ENCODE measurements at places on chromosomes 2 and 18. TPM values are rescaled to one million over a fixed set of nuclear protein-coding genes. Genes with fewer than 3 reads are reported as not detected.

DNA sequence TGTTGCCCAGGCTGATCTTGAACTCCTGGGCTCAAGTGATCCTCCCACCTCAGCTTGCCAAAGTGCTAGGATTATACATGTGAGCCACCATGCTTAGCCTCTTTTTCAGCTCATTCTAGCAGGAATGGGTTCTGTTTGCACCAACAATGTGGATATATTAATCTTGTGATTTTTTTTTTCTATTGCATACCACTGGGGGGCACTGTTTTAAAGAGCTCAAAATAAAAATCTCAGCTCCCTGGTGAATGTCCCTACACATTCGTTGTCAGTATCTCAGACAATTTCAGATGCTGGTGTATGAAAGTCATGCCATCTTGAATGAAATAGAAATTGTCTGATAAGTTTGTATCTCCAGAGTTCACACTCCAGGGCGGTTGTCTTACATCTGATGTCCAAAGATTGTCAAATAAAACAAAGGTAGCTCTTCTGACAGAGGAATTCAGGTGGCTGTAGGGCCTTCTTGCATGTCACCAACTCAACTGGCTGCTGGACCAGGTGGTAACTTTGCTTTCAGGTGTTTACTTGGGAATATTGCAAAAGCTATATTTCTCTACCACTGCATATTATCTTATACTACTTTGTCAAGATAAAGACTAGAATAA lies 3.1 kb upstream of the MATN3 start:
- H3K36me3 ChIP-seq = no peaks in the 10 kb centered on the region
- no peak for DNase-seq
- no peak overlapping the region for H3K27ac ChIP-seq

The CTAGE1 gene
- not detected for total RNA-seq

The MC4R gene
- total RNA-seq = not detected

DNA sequence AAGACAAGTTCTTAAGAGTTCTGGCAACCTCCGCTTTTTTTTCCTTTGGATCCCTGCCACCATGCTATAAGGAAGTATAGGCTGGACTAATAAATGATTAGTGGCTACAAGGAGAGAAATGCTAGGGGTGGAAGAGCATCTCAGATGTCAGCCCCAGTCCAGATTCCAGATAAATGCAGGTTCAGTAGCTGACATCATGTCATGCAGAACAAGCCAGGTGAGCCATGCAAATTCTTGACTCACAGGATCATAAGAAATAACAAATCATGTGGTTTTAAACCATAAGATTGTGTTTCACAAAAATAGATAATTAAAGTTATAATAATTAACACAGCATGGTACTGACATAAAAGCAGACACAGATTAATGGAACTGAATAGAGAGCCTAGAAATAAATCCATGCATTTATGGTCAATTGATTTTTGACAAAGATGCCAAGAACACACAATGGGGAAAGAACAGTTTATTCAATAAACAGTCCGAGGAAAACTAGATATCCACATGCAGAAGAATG lies 152.9 kb upstream of the SESTD1 start:
- H3K36me3 ChIP-seq = no peaks in the 10 kb centered on the region
- H3K27me3 ChIP-seq = no peaks in the 10 kb centered on the region
- no peak for DNase-seq
- no peak overlapping the region for H3K27ac ChIP-seq

- no peaks in the 10 kb centered on the region for H3K27me3 ChIP-seq
- H3K27ac ChIP-seq = peak overlapping the region; percentile 93
- no peak overlapping the region for H3K4me3 ChIP-seq
These were observed 232.7 kb upstream of the SMAD2 start for GRCh38 chr18:48162956-48163737.

DNA sequence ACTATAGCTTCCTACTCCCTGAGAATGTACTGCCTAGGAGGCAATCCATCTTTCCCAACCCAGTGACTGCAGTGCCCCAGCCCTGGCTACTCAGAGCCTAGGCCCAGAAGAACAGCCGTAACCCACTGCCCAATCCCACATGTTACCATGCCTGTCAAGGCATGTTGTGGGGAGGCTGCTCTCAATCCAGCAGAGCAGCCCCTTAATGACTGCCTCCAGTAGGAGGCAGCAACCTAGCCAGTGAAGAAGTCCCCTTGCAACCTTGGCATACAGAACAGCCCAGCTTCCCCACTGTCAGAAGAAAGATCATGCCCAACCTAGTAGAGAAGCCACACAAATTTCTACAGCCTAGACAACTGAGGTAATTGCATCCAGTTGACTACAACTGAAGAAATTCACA lies 44.2 kb upstream of the CDH7 start:
- no peak overlapping the region for H3K4me3 ChIP-seq
- H3K27me3 ChIP-seq = no peaks in the 10 kb centered on the region
- no peak for DNase-seq
- no peaks in the 10 kb centered on the region for H3K4me1 ChIP-seq

DNA sequence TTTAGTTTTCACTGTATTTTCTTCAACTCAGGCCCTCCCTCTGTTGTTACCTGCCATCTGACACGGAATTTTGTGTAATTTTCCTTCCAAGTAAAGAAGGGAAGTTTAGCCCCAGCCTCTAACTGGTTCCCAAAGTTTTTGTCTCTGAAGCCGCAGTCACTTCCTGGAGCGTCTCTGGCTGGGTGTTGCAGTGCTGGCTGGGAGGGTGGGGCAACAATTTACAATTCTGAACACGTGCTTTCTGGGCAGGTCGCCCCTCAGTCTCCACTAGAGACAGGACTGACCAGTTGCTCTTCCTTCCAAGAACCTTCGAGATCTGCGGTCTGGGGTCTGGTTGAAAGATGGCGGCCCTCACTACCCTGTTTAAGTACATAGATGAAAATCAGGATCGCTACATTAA lies 3.5 kb downstream of the CNDP2 start:
- H3K4me3 ChIP-seq = peak overlapping the region; percentile 43
- peaks cover 41% of the 10 kb centered on the region for H3K36me3 ChIP-seq
- H3K4me1 ChIP-seq = peaks cover 26% of the 10 kb centered on the region

DNA sequence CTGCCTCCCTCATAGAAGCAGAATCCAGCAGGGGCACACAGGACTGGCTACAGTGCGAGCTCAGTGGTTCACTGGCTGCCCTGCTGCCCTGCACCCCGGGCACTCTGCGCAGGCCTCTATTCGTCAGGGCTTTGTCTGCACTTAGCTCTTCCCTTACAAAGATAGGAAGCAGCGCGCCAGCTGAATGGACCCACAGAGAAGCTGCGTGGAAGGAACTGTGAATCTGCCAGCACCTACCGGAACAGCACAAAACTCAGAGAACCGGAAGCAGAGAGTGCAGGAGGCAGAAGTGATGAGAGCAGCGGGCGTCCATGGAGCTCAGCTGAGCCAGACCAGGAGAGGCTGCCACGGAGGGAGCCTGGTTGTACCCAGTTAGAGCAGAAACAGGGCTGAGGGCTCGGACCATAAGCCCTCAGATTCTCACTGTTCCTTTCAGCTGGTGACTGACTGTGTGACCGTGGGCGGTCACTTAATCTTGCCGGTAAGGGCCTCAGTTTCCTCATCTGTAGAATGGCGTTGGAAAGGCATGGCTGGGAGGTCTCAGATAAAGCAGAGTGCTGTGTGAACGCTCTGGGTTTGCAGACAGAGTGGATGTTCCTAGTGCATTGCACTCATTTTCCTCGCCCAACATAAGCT lies 23.1 kb upstream of the SLC66A3 start:
- no peak for DNase-seq
- H3K4me3 ChIP-seq = peak overlapping the region; percentile 57
- H3K4me1 ChIP-seq = peaks cover 13% of the 10 kb centered on the region
- H3K36me3 ChIP-seq = no peaks in the 10 kb centered on the region

The GALNT14 gene
- not detected for total RNA-seq

DNA sequence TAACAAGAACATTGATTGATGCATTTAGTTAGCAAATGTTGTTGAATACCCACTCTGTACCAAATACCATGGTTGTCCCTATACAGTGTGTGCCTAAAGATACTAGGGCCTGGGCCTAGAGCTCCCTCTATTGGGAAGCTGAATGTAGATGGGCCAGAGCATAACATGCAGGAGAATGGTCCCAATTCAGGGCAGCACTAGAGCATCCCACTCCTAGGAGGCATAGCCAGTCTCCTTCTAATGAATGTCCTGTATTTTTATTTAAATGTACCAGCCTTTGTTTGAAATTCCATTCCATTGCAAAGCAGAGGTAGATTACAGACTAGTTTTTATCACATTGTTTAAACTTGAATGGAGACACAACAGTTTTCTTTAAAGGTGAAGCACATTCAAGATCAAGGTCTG lies 90.6 kb downstream of the FEZ2 start:
- DNase-seq = peak; percentile 33
- peaks cover 90% of the 10 kb centered on the region for H3K36me3 ChIP-seq
- H3K4me1 ChIP-seq = no peaks in the 10 kb centered on the region
- no peak overlapping the region for H3K27ac ChIP-seq

GRCh38 chr2:231515603-231516002 lies 14.6 kb downstream of the NMUR1 start:
- H3K27ac ChIP-seq = no peak overlapping the region
- no peak for DNase-seq
- no peaks in the 10 kb centered on the region for H3K27me3 ChIP-seq
- no peak overlapping the region for H3K4me3 ChIP-seq
- H3K36me3 ChIP-seq = no peaks in the 10 kb centered on the region

The FECH gene
- total RNA-seq = 93.3 TPM

The APCDD1 gene
- 60.6 TPM for total RNA-seq

The ANKRD62 gene
- total RNA-seq = not detected

- H3K4me1 ChIP-seq = no peaks in the 10 kb centered on the region
- no peaks in the 10 kb centered on the region for H3K27me3 ChIP-seq
- no peak overlapping the region for H3K27ac ChIP-seq
- no peak overlapping the region for H3K4me3 ChIP-seq
- DNase-seq = no peak
- no peaks in the 10 kb centered on the region for H3K36me3 ChIP-seq
These were observed 201.8 kb upstream of the ATP5MC3 start for GRCh38 chr2:175383286-175383685.

GRCh38 chr2:164976301-164976700 lies 21.0 kb upstream of the SLC38A11 start:
- H3K27me3 ChIP-seq = no peaks in the 10 kb centered on the region
- H3K4me1 ChIP-seq = peaks cover 10% of the 10 kb centered on the region
- no peaks in the 10 kb centered on the region for H3K36me3 ChIP-seq
- no peak overlapping the region for H3K27ac ChIP-seq
- no peak overlapping the region for H3K4me3 ChIP-seq
- no peak for DNase-seq

- no peak overlapping the region for H3K4me3 ChIP-seq
- no peak for DNase-seq
- no peaks in the 10 kb centered on the region for H3K36me3 ChIP-seq
- H3K4me1 ChIP-seq = no peaks in the 10 kb centered on the region
- no peak overlapping the region for H3K27ac ChIP-seq
These were observed 34.7 kb upstream of the CD226 start for GRCh38 chr18:69982417-69982816.

The STON1 gene
- 2.8 TPM for total RNA-seq

GRCh38 chr2:144088863-144089262 lies 431.1 kb downstream of the ZEB2 start:
- no peak overlapping the region for H3K27ac ChIP-seq
- no peaks in the 10 kb centered on the region for H3K27me3 ChIP-seq
- no peak for DNase-seq
- H3K36me3 ChIP-seq = no peaks in the 10 kb centered on the region

The CNGA3 gene
- total RNA-seq = not detected

The POTEC gene
- total RNA-seq = not detected

The ALPG gene
- total RNA-seq = not detected

The SPP2 gene
- not detected for total RNA-seq

The MROH2A gene
- not detected for total RNA-seq

The CHRNG gene
- not detected for total RNA-seq

DNA sequence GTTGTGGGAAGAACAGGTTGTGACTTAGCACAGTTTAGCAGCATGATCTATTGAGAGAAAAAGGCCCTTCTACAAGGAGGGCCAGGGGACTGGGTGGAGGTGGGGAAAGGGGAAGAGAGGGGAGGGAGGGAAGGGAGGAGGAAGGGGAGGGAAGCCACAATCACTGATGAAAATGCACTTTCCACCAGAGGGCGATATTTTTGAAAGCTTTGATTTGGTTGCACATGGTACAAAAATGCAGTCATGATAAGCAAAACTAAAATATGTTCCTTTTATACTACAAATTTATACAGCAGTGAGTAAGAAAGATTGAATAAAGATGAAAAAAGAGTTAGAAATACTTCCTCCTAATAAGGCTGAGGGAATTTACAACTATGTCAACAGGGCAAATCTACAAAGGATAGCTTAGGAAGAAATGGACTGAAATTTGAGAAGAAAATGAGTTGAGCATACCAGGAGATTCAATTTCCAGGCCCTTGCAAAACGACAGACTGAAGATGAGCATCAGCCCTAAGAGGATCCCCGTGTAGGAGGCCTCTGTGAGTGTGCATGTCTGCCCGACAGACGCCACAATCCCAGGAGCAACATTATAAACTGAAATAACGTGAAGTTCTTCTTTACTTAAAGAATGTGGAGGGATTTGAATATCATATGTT lies 17.2 kb downstream of the SH3YL1 start:
- H3K4me1 ChIP-seq = no peaks in the 10 kb centered on the region
- no peak overlapping the region for H3K4me3 ChIP-seq
- no peak for DNase-seq
- H3K27ac ChIP-seq = no peak overlapping the region
- no peaks in the 10 kb centered on the region for H3K27me3 ChIP-seq

DNA sequence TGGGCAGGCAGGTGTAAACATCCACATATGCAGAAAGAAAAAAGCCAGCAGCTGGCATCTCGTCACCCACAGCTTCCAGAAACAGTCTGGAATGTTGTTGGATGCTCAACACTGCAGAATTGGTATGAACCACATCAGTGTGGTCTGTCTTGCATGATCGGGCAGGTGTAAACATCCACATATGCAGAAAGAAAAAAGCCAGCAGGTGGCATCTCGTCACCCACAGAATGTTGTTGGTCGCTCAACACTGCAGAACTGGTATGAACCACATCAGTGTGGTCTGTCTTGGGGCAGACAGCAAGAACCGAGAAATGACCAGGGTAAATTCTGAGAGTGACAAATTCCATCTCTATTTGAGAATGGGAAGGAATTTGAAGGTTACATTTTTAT lies 39.6 kb downstream of the DOCK10 start:
- no peak overlapping the region for H3K27ac ChIP-seq
- no peak for DNase-seq
- H3K27me3 ChIP-seq = no peaks in the 10 kb centered on the region
- no peaks in the 10 kb centered on the region for H3K36me3 ChIP-seq
- no peaks in the 10 kb centered on the region for H3K4me1 ChIP-seq

The REL gene
- 5.0 TPM for total RNA-seq

All from heart left ventricle (tissue), 16 donors.